Peyer's patch (tissue), 4 donors: ENCODE measurements at places on chromosomes 5 and 9. TPM values are rescaled to one million over a fixed set of nuclear protein-coding genes. Genes with fewer than 3 reads are reported as not detected.
A peak's percentile ranks its signal among the peaks of the same experiment; 100 is the strongest.

DNA sequence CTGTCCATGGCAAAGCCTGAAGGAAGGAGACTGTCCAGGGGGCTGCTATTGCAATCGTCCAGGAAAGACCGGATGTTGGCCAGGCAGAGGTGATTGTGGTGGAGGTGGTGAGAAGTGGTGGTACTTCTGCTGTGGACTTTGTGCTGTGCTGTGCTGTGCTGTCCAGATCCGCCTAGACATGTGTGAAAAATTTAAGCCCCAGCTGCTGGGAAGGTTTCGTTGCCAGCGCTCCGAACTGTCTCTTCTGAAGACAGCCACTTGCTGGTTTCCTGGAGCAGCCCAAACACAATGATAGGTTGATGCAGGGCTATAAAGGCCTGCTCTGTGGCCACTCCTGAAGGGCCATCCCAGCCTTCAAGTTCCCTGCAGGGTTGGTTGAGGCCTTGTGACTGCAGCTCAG is 223.0 kb upstream of the MPDZ start:
- no peak for DNase-seq

DNA sequence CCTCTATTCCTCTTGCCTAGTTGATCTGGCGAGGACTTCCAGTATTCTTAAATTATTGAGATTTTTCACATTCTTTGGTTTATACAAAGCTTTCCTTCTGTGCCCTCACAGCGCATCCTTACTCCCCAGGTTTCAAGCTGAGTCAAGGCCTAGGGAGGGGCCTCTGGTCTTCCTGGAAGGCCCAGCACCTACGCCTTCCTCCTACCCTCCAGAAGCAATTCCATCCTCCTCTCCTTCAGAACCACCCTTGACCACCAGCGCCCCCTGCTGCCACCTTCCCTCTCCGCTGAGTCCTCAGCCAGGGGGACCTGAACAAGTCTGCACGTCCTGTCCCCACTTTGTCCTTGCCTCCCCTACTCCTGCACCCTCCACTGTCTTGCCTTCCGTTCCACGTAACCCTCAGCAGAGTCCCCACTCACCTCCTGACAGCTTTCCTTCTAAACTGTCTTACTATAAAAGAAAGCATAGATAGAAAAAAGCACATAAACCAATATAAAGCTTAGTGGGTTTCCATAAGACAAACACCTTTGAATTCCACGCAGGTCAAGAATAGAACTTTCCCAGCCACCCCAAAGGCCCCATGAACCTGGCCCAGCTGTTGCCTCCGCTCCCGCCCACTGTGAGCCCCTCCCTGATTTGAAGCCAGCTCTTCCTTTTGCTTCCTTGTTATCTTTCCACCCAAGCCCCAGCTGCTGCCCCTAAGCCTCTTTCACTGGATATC is 63.0 kb upstream of the CTSL start:
- peak; percentile 87 for DNase-seq

GRCh38 chr5:180463216-180463900 is 30.8 kb upstream of the CNOT6 start:
- DNase-seq: no peak

- DNase-seq: no peak
Observed at GRCh38 chr9:132983491-132984201, 5.2 kb downstream of the GFI1B start.

- no peak for DNase-seq
Observed at GRCh38 chr9:89422151-89422975, 75.5 kb downstream of the SEMA4D start.

DNA sequence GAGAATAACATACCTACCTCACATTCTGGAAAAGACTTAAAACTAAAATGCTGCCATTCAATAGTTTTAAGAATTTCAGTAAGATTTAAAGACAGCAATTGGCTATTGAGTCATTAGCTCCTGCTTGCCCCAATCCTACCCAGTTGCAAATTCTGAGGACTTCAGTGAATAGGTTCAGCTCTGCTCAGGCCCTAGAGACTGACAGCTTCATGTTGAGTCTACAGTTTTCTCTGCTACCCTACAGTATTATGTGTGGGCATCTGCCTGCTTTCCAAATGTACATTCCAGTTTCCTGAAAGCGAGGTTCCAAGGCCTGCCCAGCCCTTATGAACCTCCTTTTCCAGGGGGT is 61.5 kb downstream of the ARSB start:
- DNase-seq: no peak

DNA sequence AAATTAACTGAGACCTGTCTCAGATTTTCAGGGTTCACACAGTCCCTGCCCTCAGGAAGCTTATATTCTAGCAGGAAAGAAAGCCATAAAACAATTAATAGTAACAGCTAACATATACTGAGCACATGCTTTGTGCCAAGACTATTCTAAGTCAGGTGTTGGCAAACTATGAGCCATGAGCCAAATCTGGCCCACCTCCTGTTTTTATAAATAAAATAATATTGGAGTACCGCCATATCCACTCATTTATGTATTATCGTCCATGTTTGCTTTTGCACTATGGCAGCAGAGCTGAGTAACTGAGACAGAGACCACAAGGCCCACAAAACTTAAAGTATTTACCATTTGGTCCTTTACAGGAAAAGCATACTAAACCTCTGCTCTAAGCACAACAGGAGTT is 83.3 kb upstream of the TRIO start:
- no peak for DNase-seq

DNA sequence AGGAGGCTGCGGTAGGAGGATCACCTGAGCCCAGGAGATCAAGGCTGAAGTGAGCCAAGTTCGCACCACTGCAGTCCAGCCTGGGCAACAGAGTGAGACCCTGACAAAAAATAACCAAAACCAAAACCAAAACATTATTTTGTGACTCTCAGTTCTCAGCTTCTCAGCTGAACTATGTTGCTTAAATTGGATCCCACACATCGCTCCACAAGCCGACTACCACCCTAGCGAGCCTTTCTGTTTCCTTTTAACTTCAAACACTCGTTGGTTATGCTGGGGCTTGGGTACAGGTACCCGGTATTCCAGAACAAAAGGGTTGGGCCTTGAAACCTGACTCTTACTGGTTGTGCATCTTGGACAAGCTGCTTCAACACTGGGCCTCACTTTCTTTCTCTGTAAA is 3.8 kb upstream of the PTGS1 start:
- no peak for DNase-seq

DNA sequence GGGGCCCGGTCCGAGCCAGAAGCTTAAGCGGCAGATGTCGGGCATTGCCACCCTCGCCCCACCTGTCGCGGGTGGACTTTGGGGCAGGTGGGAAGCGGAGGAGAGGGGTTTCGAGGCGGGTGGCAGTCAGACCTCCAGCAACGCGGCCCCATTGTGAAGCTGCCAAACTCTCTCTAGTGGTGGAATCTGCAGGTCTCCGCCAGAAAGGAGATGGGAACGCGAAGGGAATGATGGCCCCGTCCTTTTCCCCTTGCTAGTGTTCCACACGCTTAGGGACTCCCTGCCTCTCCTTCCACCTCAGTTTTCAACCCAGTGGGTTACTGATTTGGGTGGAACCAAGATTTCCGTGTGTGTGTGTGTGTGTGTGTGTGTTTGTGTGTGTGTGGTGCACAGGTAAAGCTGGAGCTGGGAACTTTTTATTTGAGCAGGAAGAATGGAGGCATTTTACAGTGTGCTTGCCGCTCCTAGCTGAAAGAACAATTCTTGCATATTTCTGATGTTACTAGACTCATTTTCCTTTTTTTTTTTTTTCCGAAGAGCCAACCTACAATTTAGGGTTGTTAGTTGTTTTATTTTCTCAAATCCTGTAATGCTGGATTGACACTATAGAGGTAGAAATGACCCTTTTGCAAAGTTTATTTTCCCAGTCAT is 1.3 kb downstream of the MACIR start:
- DNase-seq: no peak

- DNase-seq: no peak
Observed at GRCh38 chr9:112224401-112225289, 49.5 kb upstream of the SUSD1 start.

Gene PRDM9
- not detected for total RNA-seq

Gene ZNF366
- 0.70 TPM for total RNA-seq

Gene FAM221B
- total RNA-seq: not detected

Gene SYK
- total RNA-seq: 48.7 TPM

Gene TCF7
- 18.0 TPM for total RNA-seq

Gene LIFR
- 98.2 TPM for total RNA-seq
